ENCODE measurements at places on chromosomes 12 and 14.

GRCh38 chr14:96224480-96225096 lies 19.9 kb downstream of the BDKRB2 start:
- no peak for DNase-seq

GRCh38 chr12:74981541-74981940 lies 228.1 kb downstream of the KCNC2 start:
- DNase-seq = no peak

DNA sequence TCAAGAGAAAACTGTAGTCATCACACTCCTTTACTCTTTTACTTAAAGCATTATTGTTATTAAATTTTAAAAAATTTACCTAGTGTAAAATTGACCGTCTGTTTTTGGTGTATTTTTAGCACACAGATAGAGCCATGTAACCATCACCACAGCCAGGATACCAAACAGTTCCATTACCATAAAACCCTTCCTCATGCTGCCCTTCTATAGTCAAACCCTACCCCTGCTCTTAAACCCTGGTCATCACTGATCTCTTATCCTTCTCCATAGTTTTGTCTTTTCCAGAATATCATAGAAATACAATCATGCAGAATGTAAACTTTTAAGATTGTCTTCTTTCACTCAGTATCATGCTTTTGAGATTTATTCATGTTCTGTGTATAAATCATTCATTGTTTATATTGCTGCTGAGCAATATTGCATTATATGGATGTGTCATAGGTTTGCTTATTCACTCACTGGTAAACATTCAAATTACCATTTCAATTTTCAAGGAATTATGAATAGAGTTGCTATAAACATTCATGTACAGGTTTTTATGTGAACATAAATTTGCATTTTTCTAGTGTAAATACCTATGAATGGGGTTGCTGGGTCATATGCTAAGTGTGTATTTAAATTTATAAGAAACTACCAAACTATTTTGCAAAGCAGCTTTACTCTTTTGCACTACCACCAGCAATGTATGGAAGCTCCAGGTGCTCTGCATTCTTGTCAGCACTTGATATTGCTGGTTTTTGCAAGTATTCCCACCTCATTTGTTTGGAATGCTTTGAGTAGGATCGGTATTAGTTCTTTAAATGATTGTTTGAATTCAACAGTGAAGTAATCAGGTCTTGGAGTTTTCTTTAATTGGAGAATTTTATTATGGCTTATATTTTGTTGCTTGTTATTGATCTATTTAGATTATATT lies 125.5 kb downstream of the LMNTD1 start:
- no peak for DNase-seq

DNA sequence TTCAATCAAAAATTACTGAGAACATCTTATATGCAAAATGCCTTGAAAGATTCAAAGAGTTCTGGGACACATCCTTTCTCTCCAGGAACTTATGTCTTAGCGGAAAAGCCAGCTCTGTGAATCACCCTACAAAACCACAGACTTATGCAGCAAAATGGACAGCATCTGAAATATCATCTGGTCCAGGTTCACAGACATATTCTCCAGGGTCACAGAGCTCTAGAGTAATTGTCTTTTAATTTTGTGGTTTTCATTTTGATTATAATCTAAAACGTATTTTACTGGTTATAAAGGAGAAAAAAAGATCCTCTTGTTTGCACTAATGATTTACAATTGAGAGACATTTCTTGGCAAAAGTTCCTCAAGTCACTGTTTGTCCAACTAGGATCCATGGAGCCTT lies 246.2 kb downstream of the MSRB3 start:
- no peak for DNase-seq

GRCh38 chr12:45216983-45217485 lies 1.1 kb downstream of the ANO6 start:
- peak; percentile 38 for DNase-seq

DNA sequence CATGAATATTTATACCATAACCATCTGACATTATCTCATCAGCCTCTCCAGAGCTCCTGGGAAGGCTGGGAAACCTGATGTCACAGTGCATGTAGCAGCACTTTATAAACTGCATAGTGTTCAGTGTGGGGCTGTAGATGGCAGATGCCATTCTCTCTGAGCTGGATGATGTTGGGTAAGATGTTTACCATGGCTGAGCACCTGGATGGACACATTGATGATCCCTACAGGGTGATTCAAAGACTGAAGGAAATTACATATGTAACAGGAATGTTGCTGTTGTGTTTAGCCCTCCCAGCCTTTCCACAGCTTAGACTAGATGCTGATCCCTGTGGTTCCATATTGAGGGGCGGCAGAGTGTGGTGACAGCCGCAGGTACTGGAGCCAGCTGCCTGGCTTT lies 37.4 kb downstream of the IFT43 start:
- no peak for DNase-seq

DNA sequence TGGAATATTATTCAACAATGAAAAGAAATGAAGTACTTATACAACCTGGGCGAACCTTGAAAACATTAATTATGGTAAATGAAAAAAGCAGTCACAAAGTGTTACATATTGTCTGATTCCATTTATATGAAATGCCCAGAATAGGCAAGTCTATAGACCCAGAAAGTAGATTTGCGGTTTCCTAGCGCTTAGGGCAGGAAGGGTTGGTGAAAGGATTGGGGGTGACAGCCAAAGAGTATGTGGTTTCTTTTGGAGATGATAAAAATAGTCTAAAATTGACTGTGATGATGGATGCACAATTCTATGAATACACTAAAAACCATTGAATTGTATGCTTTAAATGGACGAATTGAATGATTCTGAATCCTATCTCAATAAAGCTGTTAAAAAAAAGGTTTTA lies 55.8 kb downstream of the RESF1 start:
- DNase-seq = no peak

DNA sequence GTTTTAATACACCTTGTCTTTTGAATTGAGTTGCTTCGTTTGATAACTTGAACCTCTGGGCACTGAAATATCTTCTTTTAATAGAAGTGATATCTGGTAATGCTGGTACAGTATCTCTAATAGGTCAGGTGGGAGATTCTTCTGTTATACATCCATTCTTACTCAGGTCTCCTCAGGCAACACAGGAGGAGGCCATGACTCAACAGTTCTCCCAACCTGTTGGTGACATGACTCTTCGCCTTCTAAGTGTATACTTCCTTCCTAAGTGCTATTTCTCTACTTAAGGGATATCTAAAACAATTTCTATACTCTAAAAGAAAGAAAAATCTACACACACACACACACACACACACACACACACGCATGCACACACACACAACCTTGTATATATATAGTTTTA lies 509.1 kb downstream of the PCNX1 start:
- DNase-seq = no peak

GRCh38 chr14:96965885-96966595 lies 168.9 kb downstream of the VRK1 start:
- DNase-seq = no peak

DNA sequence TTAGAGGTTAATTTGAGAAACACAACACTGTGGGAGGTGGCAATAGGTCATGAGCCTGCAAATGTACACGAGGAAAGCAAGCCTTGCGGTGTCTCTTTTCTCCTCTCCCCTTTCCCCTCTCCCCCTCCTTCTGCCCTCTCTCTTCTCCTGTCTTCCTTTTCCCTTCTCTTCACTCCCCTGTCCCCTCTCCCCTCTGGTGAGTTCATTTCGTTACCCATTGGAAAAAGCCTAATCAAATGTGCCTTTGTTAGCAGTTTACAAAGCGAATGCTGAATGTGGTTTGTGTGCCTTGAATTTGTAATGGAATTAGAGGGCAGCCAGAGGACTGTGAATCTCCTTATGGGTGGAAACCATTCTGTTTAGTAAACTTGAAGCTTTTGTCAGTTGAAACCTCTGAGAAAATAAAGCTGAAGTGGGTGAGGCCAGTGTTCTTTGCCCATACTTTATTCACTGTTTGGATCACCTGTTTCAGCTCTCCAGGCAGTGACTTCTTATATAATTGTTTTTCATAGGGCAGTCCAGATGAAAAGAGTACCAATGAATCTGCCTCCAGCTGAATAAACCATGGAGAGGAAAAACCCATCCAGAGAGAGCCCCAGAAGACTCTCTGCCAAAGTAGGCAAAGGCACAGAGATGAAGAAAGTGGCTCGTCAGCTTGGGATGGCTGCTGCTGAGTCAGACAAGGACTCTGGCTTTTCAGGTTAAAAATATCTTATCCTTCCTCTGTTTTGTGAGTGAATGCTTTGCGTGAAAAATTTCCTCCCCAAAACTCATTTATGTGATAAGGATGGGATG lies 7.3 kb downstream of the CIPC start:
- DNase-seq = no peak

GRCh38 chr14:53365486-53366130 lies 212.5 kb upstream of the DDHD1 start:
- DNase-seq = no peak

GRCh38 chr12:104048811-104049210 lies 1.2 kb downstream of the GLT8D2 start:
- no peak for DNase-seq

DNA sequence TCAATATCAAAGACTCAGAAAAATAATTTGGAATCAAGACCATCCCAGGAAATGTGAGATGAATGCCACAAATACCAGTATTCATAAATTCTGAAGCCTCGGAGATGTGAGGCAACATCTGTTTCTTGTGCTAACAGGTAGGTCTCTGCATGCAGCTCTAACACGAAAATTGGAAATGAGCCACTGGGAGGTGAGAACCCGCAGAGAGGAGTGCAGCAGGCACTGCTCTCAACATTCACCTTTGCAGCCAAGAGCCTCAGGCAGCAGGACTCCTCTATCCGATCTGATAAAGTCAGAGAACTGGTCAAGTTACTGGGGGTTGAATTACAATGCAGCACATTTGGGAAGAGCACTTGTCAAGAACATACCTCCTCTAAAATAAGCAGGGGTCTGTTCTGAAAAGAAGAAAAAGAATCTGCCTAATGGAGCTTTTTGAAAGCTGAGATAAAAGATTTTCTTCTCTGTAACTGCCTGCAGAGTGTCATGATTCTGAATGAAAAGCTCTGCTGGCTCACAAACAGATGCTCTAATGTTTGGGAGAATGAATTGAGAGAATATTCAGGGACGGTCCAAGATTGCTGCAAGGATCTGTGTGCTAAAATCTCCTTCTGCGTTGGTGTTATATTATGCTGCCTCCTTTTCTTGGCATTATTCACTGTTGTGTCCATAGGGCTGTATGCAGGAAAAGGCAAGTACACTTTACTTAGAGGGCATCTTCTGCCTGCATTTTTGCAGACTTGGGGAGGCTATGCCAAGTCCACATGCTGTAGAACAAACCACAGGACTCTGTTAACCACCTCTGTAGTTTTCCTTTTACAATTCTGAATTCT lies 209.6 kb upstream of the KRR1 start:
- DNase-seq = no peak

DNA sequence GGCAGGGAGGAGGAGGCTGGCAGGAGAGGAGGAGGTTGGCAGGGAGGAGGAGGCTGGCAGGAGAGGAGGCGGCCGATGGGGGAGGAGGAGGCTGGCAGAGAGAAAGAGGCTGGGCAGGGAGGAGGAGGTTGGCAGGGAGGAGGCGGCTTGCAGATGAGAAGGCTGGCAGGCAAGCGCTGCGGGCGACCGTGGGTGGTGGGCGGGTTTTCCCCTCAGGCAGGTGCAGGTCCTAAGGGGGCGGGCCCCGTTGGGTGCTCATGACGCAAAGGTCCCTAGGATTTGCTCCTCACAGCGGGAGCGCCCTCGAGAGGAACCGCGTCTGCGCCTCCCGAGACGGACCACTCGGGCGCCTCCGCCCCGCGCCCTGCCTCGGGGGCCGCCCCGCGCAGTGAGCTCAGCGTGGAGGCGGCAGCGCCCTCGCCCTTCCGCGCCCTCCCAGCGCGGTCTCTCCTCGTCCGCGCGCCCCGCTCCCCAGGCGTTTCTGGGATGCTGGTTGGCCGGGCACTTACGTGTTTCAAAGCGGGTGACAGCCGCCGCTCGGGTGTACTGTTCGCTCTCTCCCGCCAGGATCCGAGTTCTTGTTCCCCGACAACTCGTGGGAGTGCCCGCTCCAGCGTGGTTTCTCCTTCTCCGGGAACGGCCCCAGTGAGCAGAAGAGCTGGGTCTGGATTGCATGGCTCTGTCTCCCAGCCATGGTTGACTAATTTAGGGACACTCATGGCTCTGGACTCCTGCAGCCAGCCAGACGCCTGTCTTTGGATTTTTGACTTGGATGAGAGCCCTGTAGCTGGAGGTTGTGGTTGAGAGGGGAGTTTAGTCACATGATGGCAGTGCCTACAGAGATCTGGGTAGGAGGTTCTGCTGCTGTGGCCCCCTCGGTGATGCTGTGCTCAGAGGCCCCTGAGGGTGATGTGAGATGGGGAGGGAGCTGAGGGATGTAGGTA lies 64.1 kb upstream of the PPP4R3A start:
- peak; percentile 68 for DNase-seq

DNA sequence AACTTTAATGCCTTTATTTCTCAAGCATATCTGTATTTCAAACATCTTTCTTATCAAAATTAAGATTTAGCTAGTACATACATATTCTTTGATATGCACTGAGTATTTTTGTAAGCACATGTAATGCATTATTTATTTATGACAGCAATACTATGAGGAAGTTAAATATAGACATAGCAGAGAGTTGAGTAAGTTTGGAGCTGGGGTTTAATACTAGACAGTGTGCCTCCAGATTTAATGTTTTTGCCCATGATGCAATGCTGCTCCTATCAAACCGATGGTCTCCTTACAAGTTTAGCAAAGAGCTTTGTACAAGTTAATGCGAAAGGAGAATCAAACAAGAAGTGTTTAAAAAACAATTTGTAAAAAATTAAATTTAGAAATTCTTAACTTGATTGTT lies 826.6 kb upstream of the MGAT4C start:
- no peak for DNase-seq

GRCh38 chr14:52153939-52154338 lies 85.1 kb upstream of the NID2 start:
- no peak for DNase-seq

- no peak for DNase-seq
These were observed 10.2 kb downstream of the MARS1 start for GRCh38 chr12:57498132-57498502.

DNA sequence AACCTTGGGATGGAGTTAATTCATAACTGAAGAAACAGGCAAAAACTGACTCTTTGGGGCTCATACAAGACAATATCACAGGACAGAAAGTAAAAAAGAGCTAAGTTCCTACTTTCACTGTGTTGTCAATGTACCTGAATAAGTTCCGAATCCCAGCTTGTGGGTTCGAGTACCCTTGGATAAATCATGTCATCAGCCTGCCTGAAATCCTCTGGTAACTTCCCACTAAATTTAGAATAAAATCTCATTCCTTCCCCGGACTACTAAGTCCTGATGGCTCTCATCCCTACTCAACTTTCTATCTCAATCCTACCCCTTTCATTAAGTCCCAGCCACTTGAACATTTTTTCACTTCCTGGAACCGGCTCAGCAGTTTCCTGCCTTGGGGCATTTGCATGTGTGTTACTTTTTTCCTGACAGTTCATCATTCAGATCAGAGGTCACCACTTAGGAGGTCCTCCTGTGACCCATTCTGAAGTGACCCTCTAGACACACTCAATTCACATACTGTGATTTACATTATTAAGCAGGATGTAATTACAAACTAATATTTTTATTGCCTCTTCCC lies 12.7 kb downstream of the ERP29 start:
- no peak for DNase-seq

GRCh38 chr12:62435303-62436163 lies 31.1 kb upstream of the MON2 start:
- DNase-seq = no peak

Measured in RKO (cell line).